ENCODE measurements at places on chromosomes 3 and 15.

GRCh38 chr15:57064033-57064432 lies 145.6 kb downstream of the TCF12 start:
- DNase-seq, result no peak

DNA sequence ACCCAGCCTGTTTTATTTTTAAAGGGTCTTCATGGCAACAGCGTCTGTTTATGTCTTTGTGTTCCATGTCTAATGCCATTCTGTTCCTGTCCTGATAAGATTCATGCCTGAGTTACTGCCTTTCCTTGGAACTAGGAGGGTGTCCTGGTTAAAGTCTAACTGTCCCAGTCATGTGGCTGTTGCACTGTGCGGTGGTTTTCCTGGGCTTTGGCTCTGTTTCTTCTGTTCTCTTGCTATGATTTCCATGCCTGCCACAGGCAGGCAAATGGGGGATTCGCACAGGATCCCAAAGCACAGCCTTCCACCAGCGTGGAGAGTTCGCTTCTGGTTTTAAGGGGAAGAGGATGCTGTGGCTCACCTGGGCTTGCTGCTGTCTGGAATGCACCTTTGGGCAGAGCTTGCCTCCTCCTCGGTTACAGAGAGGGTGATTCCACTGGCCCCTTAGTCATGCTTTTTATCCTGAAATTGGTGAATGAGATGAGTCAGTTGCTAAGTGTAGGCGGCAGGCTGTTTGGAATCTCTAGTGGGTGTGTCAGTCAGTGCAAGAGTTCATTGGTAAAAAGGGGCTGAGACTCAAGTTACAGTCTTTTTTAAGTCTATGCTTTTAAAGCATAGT lies 86.8 kb downstream of the CCK start:
- peak; percentile 89 for DNase-seq

- DNase-seq, result no peak
Observed at GRCh38 chr3:108528459-108529252, 18.3 kb upstream of the MYH15 start.

GRCh38 chr3:155595371-155595770 lies 149.5 kb downstream of the PLCH1 start:
- DNase-seq, result no peak

DNA sequence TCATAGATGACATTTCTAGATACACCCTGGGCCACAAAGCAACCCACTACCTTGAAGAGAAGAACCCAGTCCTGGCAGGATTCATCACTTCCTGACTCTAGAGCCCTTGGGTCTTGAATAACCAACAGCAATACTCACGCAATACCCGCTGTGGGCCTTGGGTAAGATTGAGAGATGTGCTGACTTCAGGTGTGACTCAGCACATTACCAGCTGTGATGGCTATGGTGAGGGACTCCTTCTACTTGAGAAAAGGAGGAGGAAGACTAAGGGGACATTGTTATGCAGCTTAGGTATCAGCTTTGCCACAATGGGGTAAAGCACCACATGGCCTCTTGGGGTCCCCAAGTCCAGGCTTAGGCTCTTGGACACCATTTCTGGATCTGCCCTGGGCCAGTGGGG lies 14.9 kb downstream of the C3orf33 start:
- DNase-seq, result peak; percentile 21

DNA sequence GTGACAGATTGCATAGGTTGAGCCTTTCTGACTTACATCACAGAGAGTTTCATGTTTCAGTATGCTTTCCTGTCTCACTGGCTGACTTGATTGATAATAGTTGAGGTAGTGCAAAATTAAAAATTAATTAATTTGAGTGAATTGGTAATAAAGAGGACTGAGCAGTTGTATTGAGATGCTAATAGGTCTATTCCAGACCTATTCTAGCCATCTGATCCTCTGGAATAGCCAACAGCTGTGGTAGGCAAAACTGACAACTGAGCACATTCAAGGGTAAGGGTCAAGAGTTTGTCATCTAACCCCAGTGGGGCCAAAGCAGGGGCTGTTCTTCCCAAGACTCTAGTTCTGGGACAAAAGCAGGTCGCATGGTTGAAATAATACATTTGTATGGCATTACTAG lies 132.4 kb downstream of the EPHA3 start:
- no peak for DNase-seq

GRCh38 chr3:24201301-24201700 lies 256.2 kb downstream of the NR1D2 start:
- peak; percentile 19 for DNase-seq

DNA sequence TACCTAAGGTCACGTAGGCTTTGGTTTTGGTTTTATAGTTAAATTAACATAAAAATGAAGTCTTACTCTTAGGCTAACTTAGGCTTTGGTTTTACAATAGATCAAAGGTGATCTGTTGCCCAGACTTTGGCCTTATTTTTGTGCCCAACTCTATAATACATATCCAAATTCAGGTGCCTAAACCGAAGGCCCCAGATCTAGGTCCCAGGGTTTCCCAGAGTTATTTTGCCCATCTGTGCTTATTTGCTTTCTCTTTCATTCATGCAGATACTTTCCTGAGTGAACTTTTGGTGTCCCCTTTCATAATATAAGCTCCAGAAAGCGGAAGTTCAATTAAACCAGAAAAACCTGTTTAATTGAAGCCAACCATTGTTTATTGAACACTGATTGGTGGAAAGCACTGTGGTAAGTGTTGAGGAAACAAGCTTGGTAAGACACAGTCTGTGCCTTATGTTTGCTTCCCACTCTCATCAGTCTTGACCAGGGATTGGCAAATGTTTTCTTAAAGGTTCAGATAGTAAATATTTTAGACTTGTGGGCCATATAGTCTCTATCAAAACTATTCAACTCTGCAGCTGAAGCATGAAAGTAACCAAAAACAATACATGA lies 209.7 kb downstream of the WDR72 start:
- DNase-seq, result no peak

DNA sequence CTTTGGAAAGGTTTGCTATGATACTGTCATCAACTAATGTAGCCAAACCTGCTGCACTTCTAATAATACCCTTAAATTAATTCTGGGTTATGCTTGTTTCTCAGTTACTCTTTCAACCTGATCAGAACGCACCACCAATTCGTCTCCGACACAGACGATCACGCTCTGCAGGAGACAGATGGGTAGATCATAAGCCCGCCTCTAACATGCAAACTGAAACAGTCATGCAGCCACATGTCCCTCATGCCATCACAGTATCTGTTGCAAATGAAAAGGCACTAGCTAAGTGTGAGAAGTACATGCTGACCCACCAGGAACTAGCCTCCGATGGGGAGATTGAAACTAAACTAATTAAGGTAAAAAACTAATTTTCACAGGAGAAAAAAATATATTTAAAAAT lies 7.9 kb upstream of the RPLP1 start:
- DNase-seq, result no peak

DNA sequence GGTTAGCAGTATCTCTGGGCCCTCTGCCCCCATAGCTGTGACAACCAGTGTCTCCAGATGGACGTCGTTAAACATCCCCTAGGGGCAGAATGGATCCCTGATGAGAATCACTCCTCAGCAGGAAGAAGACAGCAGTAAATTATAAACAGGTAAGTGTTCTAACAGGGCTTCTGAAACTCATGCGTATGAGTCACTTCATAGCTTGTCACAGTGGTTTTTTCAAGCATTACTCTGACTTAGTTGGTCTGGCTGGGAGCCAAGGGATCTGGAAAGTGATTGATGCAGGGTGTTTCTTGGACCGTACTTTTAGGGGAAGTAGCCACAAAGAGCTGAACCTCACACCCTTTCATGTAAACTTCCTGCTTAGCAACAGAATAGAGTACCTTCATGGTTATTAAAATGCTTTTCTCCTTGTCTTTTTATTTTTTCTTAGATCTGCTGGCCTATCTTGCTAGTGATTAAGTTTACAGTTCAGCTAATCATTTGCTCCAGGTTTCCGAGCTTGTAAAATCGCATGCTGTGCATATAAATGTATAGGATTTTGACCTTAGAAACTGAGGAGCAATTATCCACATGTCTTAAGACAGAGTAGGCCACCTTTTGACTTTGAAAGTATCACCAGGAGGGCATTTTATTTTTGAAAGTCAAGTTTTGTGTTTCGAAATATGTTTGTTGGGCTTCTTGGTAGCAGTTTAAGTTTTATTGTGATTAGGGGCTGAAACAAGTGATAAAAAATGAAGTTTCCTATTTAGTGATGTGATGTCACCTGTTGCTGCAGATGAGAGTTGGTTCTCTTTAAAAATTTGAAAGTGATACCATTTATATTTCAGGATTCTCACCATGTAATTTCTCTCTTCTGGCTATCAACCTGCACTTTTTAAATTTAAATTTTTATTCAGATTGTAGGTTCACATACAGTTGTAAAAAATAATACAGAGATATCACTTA lies 333.9 kb downstream of the PTPRG start:
- peak; percentile 91 for DNase-seq

- peak; percentile 46 for DNase-seq
Observed at GRCh38 chr3:12553921-12554391, 2.9 kb upstream of the MKRN2 start.

DNA sequence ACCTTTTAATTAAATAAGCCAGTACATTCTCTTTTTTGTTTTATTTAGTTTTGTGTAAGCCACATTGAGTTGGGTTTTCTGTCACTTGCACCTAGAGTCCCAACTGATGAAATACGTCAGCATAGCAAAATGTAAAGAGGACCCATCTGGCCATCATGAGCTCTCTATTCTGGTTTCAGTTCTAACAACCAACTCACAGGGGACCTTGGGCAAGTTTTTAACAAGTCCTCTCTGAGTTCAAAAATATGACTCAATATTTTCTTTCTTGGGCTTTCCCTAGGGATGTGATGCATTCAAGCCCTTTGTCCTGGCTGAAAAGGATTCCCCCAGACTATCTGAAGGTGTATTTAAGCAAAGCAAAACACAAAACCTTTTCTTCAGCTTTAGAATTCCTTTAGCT lies 32.9 kb downstream of the PLCH1 start:
- no peak for DNase-seq

GRCh38 chr3:143329567-143330211 lies 210.1 kb downstream of the CHST2 start:
- no peak for DNase-seq

DNA sequence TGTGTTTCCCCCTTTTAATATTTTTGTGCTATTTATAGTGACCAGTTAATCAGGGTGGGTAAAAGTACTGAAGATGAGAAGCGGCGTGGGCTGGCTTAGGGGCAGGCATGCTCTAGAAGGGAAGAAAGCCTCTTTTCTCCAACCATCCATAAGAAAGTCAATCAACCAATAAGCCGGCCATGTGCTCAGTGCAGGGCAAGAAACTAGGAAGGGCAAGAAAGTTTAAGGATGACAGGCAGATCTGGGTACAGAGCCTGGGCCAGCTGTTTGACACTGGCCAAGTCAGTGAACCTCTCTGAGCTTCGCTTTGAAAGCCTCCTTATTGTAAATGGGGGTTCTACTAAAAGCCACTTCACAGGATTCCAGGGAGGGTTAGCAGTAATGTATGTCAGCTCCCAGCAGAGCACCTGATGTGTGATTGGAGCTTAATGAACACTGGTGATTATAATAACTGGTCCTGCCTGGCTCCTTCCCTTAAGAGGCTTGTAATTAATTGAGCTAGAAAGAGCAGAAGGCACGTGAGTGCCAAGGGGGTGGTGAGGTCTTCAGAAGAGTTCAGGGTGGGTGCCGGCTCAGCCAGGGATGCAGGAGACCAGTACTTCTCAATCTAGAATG lies 5.7 kb upstream of the CHRNA3 start:
- DNase-seq, result no peak

- no peak for DNase-seq
Observed at GRCh38 chr15:82917249-82917648, 35.3 kb downstream of the HOMER2 start.

GRCh38 chr3:31124373-31124772 lies 229.9 kb upstream of the GADL1 start:
- DNase-seq, result no peak

DNA sequence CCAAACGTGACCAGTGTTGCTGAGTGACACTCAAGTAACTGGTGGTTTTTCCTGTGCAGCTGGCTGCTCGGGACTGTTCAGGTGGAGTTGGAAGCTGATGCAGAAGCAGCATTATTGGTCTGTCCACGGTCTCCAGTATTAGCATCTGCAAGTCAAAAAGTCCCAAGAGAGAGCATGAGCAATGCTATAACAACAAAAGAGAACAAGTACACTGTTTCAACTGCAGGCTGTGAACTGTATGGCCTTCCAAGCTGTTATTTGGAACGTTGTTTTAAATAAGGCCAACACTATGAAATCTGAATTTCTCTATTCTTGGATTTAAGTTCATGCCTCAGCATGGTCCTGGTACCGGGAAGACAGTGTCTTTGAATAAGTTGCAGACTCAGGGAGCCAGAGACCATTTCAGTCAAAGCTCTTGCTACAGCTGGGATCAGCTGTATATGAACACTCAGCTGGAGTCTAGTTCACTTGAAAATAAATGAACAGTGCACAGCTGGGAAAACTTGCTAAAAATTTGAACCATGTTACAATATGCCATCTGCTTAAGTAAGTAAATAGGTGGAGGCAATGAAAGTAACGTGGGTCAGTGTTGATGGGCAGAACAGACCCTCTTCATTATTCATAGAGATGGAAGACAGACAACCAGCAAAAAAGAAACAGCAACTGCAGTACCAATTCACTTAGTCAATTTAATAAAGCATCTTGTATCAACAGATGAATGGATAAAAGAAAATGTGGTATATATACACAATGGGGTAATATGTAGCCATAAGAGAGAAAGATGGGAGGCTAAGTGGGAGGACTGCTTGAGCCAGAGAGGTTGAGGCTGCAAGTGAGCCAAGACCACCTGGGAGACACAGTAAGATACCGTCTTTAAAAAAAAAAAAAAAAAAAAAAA lies 45.1 kb downstream of the NR1I2 start:
- DNase-seq, result no peak

DNA sequence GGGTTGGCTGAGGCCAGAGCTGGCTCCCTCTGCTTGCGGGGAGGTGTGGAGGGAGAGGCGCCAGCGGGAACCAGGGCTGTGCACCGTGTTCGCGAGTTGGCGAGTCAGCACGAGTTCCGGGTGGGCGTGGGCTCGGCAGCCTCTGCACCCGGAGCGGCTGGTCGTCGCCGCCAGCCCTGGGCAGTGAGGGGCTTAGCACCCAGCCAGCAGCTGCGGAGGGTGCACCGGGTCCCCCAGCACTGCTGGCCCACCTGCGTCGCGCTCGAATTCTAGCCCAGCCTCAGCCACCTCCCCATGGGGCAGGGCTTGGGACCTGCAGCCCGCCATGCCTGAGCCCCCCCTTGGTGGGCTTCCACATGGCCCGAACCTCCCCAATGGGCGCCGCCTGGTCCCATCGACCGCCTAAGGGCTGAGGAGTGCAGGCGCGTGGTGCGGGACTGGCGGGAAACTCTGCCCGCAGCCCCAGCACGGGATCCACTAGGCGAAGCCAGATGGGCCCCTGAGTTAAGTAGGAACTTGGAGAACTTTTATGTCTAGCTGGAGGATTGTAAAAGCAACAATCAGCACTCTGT lies 125.6 kb downstream of the FRMD4B start:
- DNase-seq, result no peak

GRCh38 chr15:67781907-67782690 lies 43.2 kb upstream of the SKOR1 start:
- DNase-seq, result no peak

DNA sequence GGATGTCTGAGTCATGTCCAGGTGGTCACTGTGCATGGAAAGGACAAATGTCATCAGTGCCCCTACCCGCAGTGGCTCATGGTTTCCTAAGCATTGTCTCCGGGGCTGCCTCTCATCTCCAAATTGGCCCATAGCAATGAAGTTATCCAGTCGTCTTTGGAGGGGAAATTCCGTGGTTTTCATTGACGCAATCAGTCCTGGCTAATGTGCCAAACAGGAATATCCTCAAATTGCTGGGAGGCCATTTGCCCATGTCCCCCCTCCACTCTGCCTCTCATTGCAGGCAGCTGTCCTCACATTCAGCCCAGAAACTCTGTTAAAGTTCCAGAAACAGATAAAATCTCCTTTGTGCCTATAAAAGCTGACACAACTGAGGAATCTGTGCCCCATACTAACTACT lies 81.6 kb downstream of the MCTP2 start:
- DNase-seq, result peak; percentile 8

Measured in EL (cell line).